Central memory CD8-positive, alpha-beta T cell (primary cell): ENCODE measurements at places on chromosomes 2 and 18.
A peak's percentile ranks its signal among the peaks of the same experiment; 100 is the strongest.

- no peak for DNase-seq
Observed at GRCh38 chr18:12233378-12233777, 20.8 kb upstream of the CIDEA start.

DNA sequence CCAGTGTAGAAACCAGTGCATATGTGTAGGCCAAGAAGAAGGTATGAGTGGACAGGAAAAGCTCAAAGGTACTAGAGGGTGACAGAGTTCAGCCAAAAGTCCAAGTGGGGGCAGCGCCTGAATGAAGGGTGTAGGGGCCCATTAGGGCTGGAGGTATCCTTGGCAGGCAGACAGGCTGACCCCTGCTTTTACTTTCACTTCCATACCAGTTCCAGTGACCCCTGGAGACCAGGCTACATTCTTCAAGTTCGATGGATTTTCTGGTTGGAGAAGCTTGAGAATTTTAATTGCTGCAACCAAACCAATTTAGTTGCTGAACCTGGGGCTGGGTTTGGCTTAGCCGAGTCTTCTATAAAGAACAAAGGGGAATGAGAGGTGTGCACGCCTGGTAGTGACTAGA, 42.3 kb upstream of the MRPL33 start:
- DNase-seq: no peak

DNA sequence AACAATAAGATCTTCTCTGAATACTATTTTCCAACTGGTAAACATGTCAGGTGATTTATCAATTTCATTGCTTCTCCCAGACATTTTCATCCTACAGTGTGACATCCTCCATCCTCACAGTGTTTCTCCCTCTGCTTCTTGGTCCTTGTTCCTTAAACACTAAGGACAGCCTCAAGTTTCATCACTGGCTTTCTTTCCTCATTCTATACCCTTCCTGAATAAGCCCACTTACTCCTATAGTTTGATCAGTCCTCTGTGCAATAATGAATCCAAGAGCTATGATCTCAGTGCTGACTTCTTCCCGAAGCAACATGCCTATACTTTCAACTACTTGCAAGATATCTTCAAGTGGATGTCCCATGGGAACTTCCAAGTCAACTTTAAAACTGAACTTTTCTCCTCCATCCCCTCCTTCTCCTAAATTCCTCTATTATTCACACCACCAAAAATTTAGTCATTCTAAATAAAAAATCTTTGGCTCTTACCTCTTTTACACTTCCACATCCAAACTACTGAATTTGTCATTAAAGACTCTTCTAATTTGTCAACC, 87.6 kb downstream of the FAM228A start:
- no peak for DNase-seq

DNA sequence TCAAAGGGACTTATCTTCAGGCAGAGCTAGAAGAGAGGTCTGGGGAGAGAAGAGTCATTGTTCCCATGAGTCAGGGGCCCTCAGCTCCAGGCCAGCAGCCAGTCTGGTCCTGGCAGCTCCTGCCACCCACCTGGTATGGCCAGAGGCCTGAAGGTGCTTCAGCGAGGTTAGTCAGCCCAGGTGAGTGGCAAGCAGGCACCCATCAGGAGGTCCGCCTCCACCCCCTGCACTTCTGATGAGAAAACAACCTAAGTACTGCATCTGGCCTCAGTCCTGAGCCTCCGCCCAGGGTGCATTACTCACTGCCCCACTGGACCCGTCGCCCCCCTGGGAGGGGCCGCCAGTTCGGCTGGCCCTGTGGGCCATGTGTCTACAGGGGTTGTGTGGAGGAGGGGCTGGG, 130.2 kb downstream of the INHBB start:
- no peak for DNase-seq

- DNase-seq: no peak
Observed at GRCh38 chr2:175612280-175612679, 389.8 kb downstream of the LNPK start.

DNA sequence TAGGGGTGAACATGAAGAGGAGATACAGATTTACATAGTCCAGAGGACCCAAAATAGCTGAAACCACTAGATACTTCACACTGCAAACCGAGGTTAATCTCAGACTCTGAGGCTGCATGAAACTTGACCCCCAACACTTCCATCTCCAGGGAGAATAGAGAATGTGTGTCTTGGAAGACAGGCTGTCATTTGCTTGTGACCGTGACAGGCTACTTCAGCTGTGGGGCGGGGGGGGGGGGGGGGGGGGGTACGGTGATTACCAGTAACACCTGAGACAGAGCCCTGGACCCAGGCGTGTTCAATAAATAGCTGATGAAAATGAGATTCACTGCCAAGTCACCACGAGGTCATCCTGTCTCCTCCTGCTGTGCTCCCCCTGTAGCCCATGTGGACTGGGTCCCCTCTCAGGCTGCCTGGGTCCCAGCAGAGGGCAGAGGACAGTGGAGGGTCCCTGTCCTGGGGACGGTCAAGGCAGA, 5.7 kb upstream of the KLHL29 start:
- DNase-seq: no peak

DNA sequence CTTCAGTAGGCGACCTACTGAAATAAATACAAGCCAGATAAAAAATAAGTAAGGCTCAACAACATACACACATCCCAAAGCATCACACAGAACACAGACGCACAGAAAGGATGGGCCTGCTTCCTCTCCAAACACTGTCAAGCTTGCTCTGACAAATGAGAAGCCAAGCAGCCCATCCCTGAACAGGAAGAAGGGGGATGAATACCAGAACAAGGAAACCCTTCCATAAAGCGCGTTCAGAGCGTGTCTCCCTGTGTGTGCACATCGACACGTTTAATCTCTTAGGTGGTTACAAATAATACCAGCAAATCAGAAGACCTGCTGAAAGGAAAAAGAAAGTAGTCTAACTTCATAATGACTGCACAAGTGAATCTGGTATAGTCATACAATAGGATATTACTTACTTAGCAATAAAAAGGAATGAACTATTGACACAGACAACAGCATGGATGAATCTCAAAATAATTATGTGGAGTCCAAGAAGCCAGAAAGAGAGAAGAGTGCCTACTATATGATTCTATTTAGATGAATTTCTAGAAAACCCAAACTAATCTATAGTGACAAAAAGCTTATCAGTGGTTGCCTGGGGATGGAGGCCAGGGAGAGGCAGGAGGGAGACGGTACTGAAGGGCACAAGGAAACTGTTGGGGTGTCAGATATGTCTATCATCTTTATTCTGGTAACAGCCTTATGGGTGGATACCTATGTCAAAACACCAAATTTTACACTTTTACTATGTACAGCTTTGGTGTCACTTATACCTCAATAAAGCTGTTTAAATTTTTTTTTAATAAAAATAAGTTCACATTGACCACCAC, 26.8 kb downstream of the MBOAT2 start:
- no peak for DNase-seq

GRCh38 chr2:15860760-15861159, 79.6 kb upstream of the MYCN start:
- no peak for DNase-seq

- DNase-seq: no peak
Observed at GRCh38 chr18:80104364-80104779, 4.7 kb upstream of the ADNP2 start.

DNA sequence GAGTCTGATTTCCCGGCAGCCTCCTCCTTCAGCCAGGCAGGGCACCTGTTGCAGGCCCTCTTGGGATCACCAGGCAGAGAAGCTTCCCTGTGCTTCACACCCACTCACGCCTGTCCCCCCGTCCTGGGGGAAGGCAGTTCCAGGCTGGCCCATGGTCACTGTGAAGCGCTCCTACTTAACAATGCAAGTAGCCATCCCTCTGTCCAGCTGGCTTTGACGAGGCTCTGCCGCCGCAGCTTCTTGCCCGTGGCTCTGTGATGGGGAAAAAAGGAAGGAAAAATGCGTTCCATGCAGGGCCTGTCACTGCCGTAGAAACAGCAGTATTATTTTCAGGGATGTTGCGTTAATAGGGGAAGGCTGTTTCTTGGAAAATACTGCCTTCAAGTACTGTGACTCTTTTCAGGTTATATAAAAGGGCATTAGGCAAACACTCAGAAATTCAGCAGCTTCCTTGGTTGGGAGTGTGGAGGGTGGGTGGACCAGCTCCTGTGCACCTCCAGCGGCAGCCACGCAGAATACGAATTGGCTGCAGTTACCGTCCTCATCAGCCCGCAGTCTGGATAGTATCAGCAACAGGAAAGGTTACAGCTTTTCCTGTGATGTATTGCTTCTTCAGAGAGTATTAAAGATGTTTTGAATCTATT, 232.3 kb downstream of the KLHL29 start:
- no peak for DNase-seq

DNA sequence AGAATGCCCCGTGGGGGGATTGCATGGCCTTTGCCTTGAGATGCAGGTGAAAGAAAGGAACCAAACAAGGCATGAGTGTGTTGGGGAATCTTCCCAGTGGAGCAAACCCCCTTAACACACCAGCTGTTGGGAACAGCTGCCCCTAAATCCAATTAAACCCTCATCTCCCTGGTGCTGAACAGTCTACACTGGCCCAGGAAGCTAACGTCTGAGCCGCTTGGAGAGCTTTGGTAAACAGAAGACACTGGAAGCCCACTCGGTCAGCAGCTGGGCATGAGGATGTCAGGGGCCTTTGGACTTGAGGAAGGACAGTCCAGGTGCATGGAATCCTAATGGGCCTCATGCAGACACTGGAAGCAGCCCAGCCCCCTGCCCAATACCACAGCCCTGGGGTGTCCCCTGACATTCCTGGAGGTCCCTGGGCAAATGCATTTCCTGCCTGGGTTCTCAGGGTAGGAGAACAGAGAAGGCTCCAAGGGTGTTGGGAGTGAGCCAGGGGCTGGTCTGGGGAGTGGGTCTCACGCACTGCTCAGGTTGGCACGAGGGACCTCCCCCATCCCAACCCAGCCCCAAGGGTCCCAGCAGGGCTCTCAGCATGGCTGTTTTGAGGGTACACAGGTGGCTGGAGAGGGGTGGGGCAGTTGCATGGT, 37.7 kb downstream of the GBX2 start:
- DNase-seq: no peak

DNA sequence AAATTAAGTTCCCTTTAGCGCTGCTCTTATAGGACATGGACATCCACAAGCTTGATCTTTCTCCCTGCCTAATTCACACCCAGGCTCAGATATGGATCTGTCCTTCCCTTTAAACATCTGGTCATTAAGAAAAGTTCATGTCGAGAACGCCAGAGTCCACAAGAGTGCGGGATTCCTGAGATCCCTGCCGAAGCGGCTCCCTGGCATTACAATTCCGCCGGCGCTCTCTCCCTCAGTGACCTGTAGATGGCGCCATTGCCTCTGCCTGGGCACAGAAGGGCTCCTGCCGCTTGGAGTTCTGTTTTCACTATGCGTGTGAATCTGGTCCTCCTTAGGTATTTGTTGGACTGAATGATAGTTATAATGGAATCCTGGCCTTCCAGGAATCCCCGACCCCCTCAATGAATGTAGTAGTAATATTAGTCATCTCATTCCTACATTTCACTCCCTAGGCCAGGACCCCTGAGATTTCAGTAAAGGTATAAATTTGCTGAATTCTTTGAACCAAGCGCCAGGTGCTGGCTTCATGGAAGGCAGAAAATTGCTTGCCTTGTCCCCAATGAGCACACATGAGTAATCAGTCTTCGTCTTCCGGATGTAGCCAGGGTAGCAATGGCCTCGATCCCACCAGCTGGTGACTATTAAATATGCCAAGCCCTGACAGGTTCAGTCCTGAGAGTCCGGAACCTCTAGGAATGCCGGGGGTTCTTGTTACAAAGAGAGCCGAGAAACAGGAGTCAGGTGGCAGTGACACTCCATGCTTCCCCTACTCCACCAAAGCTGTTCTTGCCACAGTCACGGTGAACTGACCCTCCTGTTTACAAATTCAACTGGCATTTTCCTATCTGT, 26.4 kb upstream of the CD207 start:
- peak; percentile 62 for DNase-seq

DNA sequence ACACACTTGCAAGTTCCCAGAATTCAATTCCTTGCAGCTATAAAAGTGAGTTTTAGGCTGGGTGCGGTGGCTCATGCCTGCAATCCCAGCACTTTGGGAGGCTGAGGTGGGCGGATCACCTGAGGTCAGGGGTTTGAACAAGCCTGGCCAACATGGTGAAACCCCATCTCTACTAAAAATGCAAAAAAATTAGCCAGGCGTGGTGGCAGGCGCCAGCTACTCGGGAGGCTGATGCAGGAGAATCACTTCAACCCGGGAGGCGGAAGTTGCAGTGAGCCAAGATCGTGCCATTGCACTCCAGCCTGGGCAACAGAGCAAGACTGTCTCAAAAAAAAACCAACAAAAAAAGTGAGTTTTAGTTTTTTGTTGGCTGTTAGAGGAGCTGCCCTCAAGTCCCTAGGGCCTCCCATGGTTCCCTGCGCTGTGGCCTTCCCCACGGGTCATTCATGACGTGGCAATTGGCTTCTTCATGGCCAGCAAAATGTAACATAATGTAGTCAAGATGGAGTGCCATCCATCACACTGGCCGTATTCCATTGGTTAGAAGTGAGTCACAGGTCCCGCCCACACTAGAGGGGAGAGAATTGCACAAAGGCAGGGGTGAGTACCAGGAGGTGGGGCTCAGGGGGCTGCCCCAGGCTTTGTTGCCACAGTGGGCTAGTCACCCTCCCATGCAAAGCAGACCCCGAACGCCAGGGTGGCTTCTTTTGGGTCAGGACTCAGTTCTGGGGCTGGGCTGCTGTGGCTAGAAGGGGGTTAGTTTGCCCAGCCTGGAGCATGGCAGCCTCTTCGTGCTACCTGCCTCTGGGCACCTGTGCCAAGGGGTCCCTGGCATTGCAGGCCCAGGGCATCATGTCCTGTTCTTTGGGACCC, 37.7 kb upstream of the INHBB start:
- DNase-seq: no peak

GRCh38 chr2:183037553-183038340, 510 bp downstream of the NCKAP1 start:
- peak; percentile 28 for DNase-seq

GRCh38 chr18:5912566-5912965, 17.2 kb upstream of the TMEM200C start:
- no peak for DNase-seq

- no peak for DNase-seq
Observed at GRCh38 chr2:228875152-228875900, 395.8 kb downstream of the PID1 start.

GRCh38 chr2:168649105-168649504, 153.3 kb upstream of the NOSTRIN start:
- no peak for DNase-seq

DNA sequence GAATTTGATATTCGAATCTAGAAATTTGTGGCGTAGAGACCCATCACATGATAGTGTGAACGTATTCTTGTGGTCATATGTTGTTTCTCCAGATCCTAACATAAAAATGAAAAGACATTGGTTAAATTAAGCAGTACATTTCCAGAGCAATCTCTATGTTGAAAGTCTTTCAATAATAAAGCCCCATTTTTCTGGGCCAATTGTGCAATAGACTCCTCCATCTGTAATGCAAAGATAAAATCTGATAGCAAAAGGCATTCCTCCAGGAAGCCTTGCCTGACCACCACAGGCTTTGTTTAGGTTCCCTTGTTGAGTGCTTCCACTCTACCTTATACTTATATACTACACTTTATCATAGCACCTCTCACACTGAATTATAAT, 31.3 kb downstream of the APOB start:
- no peak for DNase-seq
